ENCODE measurements at places on chromosomes 6 and 20.

DNA sequence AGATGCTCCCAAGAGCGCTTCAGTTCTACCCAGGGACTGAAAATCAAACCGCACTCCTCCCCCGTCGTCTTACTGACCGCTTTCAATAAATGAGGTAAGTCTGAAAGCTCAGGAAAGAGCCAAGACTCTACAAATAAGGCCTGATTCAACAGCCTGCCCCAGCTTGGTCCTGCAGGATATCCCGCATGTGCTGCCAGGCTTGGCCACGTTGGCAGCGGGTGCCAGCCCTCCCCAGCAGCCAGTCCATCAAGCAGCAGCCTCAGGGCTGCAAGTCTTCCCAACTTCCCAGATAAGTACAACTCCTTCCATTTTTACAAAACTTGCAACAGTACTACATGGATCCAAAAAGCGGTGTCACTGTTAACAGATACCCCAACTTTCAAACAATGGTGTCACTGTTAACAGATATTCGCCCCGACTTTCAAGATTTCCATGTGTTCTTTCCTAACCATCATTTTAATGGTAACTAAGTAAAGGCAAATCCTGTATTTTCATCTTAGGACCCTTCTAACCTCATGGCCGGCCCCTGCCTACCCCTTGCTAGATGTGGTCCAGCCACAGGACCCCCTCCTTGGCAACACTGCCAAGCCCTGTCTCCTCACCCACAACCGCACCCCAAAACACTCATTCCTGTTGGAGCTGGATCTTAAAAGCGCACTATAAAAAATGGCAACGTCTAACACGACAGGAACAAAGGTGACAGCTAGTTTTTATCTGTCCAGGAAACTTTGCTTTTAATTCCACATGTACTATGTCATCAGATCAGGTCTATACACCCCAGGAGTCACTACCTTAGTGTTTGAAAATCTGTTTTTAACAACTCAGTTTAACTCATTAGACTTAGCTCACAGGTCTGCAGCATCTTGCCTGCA, 28.0 kb downstream of the DIDO1 start:
- DNase-seq: no peak

DNA sequence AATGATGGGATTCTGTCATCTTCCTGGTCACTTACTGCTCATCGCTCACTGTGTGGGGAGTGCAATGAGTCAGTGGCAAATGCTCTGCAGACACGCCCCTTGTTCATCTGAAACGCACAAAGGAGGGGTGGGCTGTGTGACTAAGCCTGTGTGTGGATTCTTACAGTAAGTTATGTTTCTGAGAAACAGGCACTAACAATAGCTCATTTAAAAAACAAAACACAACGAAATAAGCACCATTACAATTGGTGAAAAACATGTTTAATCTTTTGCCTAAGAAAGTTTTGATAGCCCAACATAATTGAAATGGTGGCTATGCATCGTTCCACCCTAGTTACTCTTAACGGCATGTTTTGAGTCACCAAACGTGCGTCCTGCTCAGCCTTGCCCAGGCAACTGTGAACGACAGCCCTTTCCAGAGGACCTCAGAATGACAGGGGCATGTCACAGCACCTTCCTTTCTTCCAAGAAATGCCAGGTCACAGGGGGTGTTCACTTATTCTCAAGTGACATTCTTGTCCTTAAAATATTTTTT, 118.4 kb upstream of the SGK1 start:
- DNase-seq: peak; percentile 94

DNA sequence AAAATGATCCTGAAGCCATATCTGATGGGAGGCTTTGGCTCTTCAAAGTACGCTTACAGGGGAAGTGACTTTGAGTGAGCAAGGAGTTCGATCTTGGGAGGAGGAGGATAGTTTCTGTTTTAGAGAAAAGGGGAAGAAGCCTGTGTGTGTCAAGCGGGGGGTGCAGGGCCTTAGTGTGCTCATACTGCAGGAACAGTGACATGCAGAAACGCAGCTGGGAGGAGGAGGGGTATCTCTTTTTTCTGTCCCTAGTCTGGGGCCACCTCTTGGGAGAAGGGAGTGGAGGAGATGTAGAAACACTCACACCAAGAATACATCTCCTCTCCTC, 19.8 kb downstream of the SIRPD start:
- DNase-seq: no peak

DNA sequence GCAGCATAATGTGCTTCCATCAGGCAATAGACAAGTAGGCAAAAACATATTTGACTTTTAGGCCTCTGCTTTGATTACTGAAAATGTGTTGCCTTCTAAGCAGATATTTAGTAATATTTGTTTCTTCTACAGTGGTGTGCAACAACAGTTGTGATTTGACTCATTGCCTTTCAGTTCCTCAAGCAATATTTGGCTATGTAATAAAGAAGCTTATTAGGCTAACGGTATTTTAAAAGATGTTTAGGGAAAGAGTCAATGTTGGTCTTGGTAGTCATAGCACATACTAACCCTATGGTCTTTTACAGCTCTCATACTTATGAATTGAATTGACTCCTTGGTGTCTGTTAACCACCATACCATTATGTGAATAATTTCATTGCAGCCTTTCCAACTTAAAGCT, 124.1 kb downstream of the GRIK2 start:
- no peak for DNase-seq

- no peak for DNase-seq
Measured at GRCh38 chr20:25510202-25510601, 75.1 kb downstream of the NINL start.

GRCh38 chr6:36506611-36507010, 40.7 kb downstream of the STK38 start:
- no peak for DNase-seq

GRCh38 chr6:113855500-113856374, 1.4 kb upstream of the MARCKS start:
- peak; percentile 23 for DNase-seq

DNA sequence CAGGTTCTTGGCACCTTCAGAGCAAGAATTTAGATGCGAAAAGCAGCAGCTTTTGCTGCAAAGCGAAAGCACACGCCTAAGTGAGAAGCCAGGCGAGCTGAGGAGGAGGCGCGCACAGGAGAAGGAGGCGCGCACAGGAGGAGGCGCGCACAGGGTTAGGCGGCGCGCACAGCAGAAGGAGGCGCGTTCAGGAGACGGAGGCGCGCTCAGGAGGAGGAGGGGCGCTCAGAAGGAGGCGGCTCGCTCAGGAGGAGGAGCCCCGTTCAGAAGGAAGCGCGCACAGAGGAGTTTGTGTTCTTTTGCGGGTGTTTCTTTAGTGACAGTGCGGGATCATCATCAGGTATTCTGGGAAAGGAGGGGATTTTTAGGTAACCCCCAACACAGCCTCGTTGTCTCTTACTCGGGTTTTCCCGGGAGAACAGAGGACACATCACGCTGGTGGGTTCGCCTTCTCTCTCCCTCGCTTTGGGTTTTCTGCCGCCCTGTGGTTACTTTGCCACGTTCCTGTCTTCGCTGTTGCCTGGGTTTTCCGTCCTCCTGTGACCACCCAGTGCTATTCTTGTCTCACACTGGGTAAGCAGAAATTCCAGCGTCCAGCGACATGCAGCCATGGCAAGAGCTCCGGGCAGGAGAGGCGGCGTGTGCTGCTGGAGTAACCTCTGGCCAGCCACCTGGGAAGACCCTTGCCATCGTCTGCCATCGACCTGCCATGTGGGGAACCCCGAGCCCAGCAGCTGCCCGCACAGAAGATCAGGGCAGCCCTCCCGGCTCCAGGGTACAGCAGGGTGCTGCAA, 47.0 kb downstream of the WDR27 start:
- DNase-seq: peak; percentile 21

DNA sequence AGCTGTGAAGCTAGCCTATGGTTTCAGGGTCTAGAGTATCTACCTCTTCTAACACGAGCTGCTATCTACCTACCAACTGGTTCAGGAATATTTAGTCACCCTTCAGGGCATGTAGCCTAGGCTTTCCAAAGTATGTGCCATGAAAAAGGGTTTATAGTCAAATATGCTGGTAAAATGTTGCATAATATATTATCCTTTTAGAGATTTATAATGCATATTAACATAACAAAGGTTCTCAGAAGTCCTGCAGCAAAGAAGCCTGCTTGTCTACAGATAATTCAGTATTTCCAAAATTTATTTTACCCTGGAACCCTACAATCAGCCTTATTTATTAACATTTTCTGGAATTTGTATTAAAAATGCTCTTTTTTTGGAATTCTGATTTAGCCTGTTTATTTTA, 56.0 kb downstream of the PRDM13 start:
- no peak for DNase-seq

DNA sequence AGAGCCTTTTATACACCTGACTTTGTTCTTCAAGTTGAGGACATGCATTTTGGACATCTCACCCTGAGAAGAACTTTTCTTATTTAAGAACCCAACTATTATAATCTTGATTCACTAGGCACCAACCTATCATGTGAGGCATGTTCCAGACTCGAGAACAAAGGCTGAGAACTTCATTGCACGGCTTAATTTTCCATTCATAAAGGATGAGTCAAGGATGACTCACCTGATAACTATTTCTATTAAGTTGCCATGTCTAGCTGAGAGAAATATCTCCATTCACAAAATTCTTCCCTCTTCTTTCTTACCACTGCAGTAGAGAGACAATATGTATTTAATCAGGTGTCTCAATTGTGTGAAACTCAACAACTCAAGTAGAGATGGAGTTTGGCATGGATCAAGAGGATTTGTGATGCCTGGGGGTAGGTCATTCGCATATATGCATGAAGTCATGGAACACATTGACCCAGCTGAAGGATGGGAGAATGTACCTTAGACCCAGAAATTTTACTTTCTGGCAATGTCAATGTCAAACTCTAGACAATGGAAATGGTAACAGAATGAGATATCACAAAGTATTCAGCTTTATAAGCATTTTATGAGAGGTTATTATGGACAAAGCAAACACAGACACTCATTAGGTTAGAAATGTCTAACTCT, 208.7 kb upstream of the PRND start:
- DNase-seq: peak; percentile 98

DNA sequence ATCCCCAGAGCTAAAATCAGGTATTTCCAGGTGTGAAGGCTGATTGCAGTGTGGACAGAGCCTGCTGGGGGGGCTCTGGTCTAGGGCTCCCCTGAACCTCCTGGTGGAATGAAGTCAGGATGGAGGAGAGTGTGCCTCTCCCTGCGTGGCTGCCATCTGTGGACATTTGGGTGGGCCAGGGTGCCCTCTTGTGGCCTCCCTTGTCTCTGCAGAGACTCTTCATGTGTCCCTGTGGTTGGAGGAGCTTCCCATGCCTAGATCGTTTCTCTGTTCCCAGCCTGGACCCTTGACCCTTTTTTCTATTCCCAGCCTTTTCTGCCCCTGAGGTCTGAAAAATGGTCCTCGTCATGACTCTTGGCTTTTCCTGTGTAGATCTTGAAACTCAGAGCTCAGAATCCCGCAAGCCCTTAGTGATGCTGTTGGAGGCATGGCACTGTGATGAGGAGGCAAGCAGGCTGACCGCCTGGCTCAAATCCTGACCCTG, 9.9 kb upstream of the PSMF1 start:
- DNase-seq: peak; percentile 41

- DNase-seq: no peak
Measured at GRCh38 chr6:37192666-37193065, 22.7 kb downstream of the PIM1 start.

- DNase-seq: no peak
Measured at GRCh38 chr6:32173051-32173727, 2.7 kb downstream of the AGPAT1 start.

DNA sequence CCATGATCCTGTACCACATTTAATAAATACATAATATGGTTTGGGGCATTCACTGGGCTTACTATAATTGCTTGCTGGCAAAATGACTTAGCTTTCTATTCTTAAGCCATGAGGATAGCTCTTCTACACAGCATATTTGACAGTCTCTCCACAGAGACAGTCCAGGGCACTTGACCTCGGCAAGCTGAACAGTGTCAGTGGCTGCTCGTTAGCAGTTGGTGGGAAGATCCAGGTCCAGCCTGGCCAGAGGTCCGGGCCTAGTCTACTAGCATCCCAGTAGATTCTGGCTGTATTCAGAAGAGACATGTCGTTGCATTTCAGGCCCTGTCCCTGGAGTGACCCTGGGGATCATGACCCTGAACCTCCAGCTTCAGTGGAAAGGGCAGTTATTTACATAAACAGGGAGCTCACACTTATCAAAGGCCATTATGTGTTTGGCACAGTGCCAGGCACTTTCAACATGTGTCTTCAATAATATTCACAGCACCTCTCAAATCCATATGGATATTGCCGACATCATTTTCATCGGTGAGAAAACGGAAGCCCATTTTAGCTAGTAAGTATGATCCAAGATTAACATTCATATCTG, 139.0 kb downstream of the IMPG1 start:
- DNase-seq: no peak

DNA sequence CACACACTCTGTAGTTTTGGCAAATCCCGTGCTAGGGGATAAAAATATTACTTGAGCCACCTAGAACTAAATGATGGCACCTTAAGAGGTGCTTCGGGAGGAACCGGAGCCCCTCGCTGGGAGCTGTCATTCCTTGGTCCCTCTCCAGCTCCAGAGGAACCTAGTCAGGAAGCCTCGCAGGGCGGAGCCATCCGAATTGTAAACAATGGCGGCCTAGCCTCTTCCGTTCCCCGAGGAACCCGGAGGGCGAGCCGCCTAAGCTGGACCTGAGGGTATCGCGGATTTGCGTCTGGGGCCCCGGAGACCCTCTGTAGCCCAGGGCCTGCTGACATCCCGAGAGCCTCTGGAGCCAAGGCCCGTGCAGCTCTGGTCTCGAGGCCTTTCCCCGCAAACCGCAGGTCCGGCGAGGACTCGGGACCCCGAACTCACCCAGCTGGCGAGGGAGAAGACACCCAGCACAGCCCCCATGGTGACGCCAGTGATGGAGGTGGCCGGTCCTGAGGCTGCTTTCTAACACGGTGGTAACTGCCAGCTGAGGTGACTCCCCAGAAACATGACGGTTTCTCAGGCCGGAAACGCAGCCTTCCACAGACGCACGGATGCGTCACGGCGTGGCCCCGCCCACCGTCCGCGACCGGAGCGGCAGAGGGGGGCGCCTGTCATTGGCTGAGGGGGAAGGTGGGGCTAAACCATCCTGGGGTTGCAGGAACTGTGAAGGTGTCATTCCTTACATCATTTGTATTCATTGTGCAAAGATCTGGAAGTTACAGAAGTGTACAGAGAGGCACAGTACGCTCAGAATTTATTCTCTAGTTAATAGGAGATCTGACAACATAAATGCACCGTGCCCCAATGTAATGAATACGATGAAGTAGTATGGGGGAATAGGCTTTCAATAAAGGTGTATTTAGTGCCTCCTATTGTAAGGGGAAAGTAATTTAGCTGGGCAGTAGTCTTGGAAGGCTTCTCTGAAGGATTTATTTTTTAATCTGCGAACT, at the start of gene SERINC3:
TSS of gene SERINC3 (minus strand) at position 587 of the 998 bp plus-strand sequence. CDS start at position 468, 119 bp downstream.
- peak; percentile 91 for DNase-seq

DNA sequence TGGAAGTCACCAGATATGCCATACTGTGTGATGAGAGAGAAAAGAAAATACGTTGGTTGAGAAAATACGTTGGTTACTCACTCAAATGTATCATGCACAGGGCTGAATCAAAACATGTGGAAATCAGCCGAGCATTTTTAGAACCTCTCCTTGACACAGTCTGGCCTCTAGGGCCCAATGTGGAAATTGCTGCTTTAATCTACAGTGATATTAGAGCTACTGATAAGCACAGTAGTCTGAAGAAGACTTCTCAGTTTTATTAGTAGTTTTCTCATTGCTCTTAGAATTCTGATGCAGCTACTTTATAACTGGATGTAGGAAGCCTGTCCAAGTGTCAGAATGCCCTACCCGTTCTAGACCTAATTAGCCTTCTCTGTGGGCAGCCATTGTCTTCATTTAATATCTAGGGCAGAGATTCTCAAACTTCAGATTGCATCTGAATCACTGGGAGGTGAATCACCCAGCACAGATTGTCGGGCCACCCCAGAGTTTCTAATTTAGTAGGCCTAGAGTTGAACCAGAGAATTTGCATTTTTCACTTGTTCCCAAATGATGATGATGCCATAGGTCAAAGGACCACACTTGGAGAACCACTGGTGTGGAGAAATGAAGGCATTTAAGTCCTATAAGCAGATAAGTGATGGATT, 229.1 kb downstream of the PLCB1 start:
- no peak for DNase-seq

Data from A172 (cell line).